ENCODE measurements at places on chromosomes 16 and 17. TPM values are rescaled to one million over a fixed set of nuclear protein-coding genes. Genes with fewer than 3 reads are reported as not detected.

The ADGRG3 gene
- 0.87 TPM for total RNA-seq

The TRIM72 gene
- total RNA-seq, result 2.1 TPM

The RHBDL3 gene
- 3.4 TPM for total RNA-seq

GRCh38 chr16:11474617-11475291 lies 112.0 kb downstream of the LITAF start:
- no peak for DNase-seq

DNA sequence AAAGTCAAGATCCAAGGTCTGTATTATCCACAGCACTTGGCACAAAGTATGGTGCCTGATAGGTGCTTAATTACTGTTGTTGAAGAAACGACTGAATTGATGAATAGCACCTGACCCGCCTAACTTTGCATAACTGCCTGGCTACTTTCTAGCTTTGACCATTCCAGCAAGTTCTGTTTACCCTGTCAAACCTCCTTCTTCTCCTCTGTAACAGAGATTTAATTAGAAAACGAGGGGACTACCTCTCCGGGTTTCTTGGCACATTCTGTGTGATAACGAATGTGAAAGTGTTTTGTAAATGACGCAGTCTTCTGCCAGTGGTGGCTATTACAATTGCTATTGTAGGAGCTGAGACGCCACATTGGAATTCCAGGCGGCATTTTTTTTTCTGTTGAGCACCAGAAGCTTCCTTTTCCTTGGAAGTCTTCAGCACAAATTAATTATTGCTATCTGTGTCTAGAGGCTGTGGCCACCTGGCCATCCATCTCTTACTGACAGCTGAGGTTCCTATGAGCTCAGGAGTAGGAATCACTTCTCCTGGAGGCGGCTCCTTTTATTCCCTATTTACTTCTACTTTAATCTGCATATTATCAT lies 522.9 kb downstream of the HS3ST4 start:
- no peak for DNase-seq

DNA sequence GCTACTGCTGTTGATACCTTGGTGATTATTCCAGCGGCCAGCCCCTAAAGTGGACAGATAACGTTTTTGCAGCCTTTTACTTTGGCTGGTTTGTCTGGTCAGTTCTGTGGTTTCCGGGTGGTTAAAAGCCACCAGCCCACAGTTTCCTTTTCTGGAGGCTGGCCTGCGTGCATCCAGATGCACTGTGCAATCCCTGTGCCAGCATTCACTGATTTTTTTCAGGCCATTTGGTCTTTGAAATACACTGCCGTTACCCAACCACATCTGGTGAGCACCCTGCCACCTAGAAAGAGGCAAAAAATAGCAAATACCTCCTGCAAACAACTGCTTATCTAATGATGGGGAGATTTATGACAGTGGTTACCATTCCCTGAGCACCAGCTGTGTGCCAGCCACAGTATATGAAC lies 797 bp downstream of the NUDT7 start:
- DNase-seq, result no peak

DNA sequence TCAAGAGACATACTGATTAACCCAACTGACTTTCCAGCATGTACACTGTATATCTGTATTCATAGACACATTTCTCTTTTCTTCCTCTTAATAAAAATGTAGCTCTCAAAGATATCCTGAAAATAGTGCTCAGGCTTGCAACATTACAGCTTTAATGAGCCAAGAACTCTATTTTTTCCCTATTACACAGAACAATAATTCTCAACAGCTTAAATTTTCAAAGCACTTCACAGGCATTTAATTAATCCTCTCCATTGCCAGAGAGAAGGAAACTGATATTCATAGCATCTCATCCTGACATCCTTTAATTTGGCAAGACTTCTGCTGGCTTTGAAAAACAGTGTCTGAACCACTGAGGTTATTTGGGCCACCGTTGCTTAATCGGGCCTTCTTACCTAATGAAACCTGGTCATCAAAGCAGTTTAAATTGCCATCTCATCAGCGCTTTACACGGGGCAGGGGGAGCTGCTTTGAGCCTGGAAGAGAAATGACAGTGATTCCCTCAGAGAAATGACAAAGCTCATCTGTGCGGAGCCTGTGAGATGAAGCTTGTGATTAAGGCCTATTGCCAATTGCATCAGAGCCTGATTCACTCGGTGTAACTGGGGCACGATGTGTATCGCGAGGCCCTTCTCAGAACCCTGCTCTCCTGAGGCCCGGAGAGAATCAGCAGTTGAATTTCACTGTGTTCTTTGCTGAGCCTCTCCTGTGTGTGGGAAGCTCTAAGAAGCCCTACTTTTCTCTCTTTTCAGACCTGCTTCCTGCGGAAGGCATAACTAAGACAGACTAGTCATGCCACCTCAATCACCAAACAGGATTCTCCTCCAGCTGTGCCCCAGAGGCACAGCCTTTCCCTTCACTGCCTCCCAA lies 8.5 kb upstream of the SIAH1 start:
- no peak for DNase-seq
